ENCODE measurements at places on chromosomes 5 and 9.

DNA sequence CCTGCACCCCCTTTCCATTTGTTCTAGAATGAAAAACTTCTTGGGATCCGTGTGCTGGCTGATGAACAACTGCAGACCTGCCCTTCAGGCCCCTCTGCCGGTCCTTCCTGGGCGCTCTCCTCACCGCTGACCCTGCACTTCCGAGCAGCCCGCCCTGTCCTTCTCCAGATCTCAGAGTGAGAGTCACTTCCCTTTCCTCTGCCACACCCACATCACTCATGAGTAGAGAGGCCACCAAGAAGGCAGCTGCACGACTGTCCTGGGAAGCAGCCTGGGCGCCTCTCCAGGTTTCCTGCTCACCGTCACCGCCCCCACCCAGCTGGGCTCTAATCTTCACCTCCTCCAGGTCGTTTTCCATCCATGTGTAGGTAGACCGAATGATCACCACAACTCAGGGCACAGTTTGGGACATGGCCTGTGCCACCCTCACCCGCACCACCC is 35.0 kb upstream of the NSMF start:
- no peak for DNase-seq

GRCh38 chr5:177362292-177362609 is 4.5 kb downstream of the RGS14 start:
- no peak for DNase-seq

DNA sequence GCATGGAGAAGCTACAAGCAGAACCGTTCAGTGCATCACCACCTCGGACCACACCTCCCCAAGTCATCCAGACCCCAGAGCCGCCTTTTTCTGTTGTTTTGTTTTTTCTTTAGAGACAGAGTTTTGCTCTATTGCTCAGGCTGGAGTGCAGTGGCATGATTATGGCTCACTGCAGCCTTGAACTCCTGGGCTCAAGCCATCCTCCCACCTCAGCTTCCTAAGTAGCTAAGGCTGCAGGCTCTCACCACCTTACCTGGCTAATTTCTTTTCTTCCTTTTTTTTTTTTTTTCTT is 13.5 kb upstream of the SFXN1 start:
- DNase-seq: no peak

DNA sequence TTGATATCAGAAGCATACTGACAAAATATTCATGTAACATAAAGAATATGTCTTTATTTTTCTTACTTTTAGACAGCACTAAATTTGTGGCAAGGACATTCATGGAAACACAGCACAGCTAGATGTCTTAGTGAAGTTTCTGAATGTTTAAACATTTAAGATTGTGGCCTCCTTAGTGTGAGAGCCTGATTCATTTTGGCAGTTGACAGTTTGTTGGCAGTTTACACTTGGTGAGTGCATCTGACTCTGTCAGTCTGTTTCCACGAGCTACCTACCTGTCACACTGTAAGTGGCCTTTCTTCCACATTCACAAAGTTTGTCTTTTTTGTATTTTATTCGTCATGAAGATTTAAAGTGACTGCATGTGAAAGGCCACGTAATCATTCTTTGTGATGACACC is 436.8 kb downstream of the TUSC1 start:
- no peak for DNase-seq

DNA sequence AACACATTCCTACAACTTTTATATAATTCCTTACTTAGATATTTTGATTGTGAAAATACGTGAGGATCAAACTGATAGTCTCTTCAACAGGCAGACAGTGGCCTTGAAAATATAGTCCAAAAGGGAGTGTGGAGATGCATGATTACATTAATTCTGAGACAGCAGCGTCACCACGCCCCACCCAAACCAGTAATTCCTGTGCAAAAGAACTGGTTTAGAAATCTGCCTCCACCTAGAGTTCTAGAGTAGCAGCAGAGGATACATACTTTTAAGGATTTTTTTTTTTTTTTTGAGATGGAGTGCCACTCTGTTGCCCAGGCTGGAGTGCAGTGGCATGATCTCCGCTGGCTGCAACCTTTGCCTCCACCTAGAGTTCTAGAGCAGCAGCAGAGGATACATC is 1.6 kb upstream of the TUT7 start:
- DNase-seq: no peak

DNA sequence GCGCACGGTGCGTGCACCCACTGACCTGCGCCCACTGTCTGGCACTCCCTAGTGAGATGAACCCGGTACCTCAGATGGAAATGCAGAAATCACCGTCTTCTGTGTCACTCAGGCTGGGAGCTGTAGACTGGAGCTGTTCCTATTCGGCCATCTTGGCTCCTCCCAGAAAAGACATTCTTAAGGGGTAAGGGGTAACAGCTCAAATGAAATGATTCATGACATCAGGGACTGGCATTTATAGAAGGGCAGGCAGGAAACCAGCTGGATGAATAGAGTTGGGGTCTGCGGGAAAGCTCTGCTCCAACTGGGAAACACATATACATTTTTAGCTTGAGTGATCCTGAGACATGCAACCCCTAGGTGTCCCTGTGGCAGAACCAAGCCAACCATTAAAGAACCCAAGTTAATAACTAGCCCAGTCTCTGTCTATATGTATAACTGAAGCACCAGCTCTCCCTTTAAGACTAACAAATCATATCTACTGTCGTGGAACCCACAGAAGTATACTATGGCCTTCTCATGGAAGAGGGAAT is 119.3 kb downstream of the LMNB1 start:
- no peak for DNase-seq

GRCh38 chr5:57586649-57587048 is 104.0 kb upstream of the ACTBL2 start:
- no peak for DNase-seq

DNA sequence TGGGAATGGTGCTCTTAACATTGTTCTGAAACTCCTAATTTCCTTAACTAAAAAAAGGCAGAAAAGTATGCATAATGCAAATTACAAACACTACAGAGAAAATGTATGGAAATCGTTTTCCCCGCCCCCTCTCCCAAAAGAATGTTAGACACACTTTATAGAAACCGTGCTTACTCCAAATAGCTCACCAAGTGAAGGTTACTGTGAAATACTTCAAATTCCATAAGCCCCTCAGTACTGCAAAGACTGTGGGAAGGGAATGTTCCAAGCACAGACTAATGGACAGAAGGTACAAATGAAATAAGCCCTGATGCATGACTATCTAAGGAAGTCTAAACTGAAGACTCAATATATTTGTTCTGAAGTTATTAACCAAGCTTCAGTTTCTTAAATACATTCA is 12.5 kb downstream of the MAPKAP1 start:
- DNase-seq: peak; percentile 89

- DNase-seq: no peak
These were observed 244.8 kb downstream of the HSPA4 start for GRCh38 chr5:133296624-133297023.

DNA sequence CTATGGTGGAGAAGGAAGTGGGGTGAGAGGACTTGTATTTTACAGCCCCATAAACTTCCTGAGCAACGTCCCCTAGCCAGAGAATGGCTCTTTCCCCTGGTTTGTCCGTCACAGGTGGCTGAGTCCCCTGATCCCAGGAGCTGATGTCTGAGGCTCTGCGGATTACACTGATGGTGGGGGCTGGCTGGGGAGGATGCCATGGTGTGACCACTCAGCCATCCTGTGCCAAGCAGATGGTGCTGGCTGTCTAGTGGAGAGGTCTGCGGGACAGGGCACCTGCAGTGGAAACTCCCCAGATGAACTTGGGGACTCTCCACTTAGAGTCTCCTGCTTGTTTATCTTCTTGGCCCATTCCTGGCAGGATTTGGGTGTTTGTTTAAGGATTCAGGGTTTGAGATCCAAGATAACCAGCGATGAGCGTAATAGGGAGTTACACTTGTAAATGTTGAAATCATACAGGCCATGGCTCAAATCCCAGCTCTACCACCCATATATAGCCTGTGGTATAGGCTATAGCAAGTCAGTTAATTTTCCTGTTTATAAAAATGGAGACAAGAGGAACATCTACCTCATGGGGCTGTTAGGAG is 4.7 kb upstream of the PTGS1 start:
- DNase-seq: no peak

GRCh38 chr5:119019949-119020348 is 31.6 kb upstream of the DTWD2 start:
- DNase-seq: no peak

DNA sequence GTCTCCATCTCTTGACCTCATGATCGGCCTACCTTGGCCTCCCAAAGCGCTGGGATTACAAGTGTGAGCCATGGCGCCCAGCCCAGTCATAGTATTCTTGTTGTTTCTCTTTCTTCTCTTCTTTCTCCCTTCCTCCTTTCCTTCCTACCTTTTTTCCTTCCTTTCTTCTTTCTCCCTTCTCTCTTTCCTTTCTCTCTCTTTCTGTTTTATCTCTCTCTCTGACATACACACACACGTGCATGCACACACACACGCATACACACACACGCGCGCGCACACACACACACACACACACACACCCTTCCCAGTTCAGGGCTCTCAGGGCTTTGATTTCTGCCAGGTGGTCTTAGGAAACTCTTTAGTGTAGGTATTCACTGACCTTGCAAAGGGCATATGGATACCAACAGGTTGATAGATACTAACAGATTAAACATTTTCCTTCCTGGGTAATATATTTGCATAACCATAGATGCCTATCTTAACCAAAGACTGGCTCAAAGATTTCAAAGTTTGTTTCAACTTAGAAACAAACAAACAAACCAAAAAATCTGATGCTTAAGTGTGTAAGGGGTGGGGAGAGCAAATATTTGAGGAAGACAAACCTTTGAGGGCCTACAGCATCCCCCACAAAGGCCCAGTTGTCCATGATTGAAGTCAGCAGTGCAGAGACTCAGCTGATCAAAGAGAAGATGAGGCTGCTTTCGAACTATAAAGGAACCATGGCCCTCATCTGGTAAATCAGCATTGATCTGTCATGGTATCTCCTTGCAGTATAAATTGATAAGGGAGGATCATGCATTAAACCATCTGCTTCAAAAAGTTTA is 288.2 kb upstream of the SEMA6A start:
- DNase-seq: no peak

GRCh38 chr9:96408409-96409280 is 9.5 kb downstream of the ZNF367 start:
- DNase-seq: no peak

GRCh38 chr5:78291687-78292086 is 2.8 kb downstream of the AP3B1 start:
- no peak for DNase-seq

DNA sequence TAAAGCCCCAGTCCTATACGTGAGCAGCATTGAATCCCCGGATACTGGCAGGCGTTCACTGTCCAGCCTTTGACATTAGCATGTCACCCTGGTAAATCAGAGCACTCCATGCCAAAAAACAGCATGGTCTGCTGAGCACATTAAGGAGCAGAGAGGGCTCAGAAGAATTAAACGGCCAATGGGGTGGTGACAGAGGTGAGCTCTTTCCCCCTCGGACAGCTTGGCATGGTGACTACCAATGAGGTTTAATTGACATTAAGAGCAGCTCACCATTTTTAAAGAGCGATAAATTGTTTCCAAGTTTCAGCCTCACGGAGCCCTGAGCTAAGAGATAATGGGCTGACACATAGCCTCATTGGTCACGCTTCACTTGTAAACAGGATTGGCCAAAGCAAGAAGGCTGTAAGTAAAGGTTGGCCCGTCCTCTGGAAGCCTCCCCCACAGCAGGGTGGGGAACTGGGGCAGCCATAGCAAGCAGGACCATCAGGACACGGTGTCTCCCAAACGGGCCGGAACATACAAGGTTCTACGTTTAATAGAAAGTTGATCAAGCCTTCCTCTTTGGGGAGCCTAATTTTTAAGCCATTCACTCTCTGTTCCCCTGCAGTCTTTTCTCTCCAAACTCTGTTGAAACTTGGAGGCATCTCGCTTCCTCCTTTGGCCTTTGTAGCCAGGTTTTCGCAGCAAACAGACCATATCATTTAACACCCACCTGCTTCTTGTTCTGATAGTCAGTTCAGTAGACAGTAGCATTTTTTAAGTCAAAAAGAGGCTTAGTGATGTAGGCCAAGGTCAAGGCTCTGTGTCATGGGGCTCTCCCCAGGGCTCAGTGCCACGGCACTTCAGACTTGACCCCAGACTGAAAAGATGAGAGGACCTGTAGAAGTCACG is 25.9 kb downstream of the QRFP start:
- DNase-seq: no peak

DNA sequence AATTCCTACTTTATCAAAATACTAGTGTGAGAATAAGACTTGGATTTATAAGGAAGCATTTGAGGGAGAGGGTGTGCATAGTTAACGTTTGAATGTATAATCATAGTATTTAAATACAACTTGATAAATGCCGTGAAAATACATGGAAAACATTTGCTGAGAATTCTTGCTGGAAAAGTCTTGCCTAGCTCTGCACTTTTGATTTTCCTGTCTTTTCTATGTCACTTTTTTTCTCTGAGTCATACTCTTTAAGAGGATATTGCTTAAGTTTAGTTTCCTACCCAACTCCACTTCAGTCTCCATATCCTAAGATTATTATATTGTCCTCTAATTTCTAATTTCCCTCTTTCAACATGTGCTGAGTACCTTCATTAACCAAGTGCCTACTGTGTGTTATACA is 616.6 kb upstream of the SEMA6A start:
- no peak for DNase-seq

DNA sequence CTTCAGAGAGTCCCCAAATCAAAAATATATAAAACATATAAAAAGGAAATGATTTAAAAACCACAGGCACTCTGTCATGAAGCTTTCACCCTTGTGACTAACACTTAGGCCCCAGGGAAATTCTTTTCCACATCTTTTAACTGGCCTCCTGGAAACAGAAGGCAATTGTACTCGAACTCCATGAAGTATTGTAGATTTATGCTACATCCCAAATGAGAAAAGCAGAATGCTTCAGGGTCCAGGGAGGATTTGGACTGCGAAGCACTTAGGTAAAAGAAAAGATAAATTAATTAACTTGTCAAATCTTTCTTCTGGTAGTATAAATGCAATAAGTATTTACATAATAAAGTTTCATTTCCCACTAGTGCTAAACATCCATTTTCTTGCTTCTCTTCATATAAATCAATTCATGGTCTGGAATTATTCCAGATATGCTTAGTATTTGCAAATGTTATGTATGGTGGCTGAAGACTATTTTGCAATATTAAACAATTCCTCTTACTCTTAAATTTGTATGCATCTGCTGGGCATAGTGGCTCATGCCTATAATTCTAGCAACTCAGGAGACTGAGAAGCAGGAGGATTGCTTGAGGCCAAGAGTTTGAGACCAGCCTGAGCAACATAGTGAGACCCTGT is 64.9 kb upstream of the ELL2 start:
- no peak for DNase-seq

DNA sequence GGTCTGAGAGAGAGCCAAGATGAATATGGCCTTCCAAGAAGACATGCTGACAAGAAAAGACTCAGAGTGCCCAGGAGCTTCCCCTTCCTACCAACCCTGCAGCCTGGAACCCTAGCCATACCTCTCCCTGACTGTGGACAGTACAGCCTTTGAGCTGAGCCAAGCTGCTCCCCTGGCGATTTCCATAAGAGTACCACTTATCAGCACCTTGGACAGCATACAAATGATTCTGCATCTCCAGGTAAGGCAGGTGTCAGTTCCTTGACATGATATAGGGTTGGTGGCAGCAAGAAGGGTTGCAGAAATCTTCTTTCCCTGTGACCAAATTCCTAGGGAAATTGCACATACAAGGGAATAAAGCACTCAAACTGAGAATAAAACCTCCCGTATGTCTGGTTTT is 58.3 kb downstream of the MFAP3 start:
- no peak for DNase-seq
